Skin of body (tissue), 3 donors: ENCODE measurements at places on chromosomes 1 and 21. TPM values are rescaled to one million over a fixed set of nuclear protein-coding genes. Genes with fewer than 3 reads are reported as not detected.
A peak's percentile ranks its signal among the peaks of the same experiment; 100 is the strongest.

The SLAMF8 gene
- 0.20 TPM for total RNA-seq

The NBPF8 gene
- 14.3 TPM for total RNA-seq

The TSSK3 gene
- 0.89 TPM for total RNA-seq

The PLD5 gene
- total RNA-seq = 0.39 TPM

GRCh38 chr1:57848406-57848805, 424.5 kb upstream of the DAB1 start:
- no peak for DNase-seq

GRCh38 chr1:111747282-111747734, 8.1 kb upstream of the INKA2 start:
- DNase-seq = no peak

- no peak for DNase-seq
Measured at GRCh38 chr1:159441360-159441759, 1.8 kb downstream of the OR10J1 start.

- DNase-seq = no peak
Measured at GRCh38 chr1:172545396-172546004, 12.6 kb downstream of the SUCO start.

DNA sequence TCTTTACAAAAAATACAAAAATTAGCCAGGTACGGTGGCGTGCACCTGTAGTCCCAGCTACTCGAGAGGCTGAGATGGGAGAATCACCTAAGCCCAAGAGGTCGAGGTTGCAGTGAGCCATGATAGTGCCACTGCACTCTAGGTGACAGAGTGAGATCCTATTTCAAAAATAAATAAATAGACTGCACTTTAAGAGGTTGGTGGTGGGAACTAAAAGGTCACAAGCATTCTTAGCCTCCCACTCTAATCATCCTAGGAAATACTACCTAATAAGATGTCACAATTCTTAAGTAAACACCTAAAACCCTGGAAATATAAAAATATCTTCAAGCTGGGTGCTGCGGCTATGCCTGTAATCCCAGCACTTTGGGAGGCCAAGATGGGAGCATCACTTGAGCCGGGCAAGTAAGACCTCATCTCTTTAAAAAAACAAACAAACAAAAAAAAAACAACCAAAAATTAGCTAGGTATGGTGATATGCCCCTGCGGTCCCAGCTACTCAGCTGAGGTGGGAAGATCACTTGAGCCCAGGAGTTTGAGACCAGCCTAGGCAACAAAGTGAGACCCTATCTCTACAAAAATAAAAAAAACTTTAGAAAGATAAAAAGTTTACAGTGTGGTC, 4.1 kb downstream of the DCAF8 start:
- no peak for DNase-seq

GRCh38 chr1:234629026-234629425, 19.0 kb upstream of the IRF2BP2 start:
- no peak for DNase-seq

DNA sequence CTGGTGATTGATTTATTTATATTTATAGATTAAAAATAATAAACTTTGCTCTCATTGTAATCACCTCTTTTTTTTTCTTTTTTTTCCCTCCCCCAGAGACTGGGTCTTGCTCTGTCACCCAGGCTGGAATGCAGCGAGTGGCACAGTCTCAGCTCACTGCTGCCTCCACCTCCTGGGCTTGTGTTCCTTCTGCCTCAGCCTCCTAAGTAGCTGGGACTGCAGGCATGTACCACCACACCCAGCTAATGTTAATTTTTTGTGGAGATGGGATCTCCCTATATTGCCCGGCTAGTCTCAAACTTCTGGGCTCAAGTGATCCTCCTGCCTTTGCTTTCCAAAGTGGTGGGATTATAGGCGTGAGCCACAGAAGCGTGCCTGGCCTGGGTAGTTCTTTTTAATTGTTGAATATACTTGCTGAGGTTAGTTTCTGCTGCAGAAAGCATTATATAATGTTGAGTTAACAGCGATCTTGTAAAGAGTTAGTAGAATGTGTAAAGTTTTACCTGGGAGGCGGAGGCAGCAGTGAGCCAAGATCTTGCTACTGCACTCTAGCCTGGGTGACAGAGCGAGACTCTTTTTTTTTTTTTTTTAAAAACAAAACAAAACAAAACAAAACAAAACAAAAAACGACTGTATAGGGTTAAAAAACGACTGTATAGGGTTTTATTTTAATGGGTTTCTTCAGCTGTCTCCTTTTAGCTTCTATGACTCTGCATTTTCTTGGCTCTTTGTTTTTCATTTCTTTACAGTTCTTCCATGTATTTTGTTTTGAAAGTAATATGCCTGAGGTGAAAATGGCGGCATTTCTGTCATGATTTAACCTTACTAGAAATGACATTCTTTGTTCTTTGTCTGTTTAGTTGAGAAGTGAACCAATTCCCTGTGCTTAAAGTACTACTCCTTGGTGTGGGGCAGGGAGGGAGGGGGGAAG, 82.7 kb downstream of the CAMTA1 start:
- no peak for DNase-seq

DNA sequence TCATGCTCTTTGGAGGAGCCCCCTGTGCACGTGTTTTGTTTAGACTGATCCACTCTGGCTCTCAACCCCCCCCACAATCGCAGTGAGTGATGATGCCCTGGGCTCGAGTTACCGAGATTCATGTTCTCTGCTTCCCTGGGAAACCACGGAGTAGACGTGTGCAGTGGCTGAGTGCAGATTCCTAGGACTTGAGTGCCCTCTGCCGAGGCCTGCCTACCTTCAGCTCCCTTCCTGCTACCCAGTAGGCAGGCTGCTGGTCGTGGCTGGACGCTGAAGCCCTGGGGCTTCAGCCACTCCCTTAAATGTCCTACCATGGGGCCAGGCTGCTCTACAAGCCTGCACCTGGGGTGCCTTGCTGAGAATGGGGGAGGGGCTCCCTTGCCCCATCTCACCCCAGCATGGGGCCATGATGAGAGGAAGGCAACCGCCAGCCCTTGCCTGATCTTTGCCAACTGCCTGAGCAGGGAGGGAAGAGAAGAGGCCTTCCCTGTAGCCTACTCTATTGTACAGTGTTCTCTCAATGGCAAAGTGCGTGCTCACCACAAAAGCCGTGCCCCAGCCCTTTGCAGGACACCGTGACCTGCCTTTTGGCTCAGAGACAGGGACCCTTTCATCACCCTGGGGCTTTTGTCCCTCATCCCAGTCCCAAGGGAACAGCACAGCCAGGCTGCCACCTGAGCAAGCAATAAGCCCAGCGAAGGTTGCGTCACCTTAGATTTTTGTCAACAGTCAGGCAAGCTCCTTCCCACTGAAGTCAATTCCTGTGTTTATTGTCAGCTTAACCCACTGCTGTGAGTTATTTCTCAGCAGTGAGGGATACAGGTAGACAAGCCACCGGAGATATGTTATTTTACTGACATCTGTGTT, 4.1 kb upstream of the GRIK3 start:
- DNase-seq = no peak

DNA sequence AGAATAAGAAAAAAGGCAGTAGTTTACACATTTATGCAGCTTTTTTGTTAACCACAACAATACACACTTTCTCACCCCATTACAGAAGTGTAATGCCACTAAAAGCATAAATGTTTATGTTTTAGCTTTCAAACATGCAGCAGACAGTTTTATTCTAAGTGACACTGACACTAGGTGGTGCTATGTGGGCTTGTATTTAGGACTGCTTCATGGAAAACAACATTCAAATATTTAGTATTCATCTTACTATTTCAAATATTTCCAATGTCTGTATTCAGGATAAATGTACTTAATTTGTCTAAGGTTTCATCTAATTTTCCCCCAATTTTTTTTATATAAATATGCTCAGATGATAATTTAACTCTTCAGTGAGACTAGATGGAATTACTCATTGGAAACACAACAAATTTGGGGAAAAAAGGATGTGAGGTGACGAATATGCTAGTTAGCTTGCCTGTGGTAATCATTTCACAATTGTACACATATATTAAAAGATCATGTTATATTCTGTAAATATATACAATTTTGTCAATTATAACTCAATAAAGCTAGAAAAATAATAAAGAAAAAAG, 71.4 kb downstream of the USP1 start:
- peak; percentile 5 for DNase-seq

- peak; percentile 94 for DNase-seq
Measured at GRCh38 chr1:23394684-23395083, 25.0 kb upstream of the ZNF436 start.

- DNase-seq = peak; percentile 94
Measured at GRCh38 chr21:28439788-28440187, 552.9 kb downstream of the LTN1 start.

GRCh38 chr1:56024155-56024554, 555.2 kb downstream of the PLPP3 start:
- no peak for DNase-seq

GRCh38 chr1:228898582-228898992, 163.3 kb downstream of the RHOU start:
- no peak for DNase-seq

- DNase-seq = no peak
Measured at GRCh38 chr1:38819516-38819915, 40.1 kb downstream of the RRAGC start.

GRCh38 chr1:159960721-159961381, 6.8 kb upstream of the SLAMF9 start:
- peak; percentile 93 for DNase-seq
